Type B pancreatic cell (in vitro differentiated cells): ENCODE measurements at places on chromosomes 12 and 14.

- peaks cover 16% of the 10 kb centered on the region for H3K36me3 ChIP-seq
- H3K27me3 ChIP-seq: no peaks in the 10 kb centered on the region
- H3K4me3 ChIP-seq: no peak overlapping the region
- no peak for DNase-seq
Measured at GRCh38 chr14:77883847-77884238, 83.9 kb downstream of the ADCK1 start.

DNA sequence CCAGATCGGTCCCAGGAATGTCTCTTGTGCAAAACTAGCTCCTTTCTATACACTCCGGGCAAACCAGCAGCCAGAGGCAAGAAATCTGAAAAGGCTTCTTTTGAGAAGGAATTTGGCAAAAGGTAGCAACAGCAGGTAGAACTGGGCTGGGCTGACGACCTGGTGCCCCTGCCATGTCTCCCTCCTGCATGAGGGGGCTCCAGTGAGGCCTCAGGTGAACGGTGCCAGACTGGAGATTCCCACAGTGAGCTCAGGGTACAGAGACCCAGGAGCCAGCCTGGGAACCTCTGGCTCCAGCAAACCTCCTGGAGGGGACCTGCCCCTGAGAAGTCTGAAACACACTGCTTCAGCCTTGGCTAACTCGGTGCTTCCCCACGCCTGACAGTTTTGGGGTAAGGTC lies 10.8 kb downstream of the ITPK1 start:
- no peak for DNase-seq
- no peak overlapping the region for H3K4me3 ChIP-seq
- no peaks in the 10 kb centered on the region for H3K27me3 ChIP-seq

DNA sequence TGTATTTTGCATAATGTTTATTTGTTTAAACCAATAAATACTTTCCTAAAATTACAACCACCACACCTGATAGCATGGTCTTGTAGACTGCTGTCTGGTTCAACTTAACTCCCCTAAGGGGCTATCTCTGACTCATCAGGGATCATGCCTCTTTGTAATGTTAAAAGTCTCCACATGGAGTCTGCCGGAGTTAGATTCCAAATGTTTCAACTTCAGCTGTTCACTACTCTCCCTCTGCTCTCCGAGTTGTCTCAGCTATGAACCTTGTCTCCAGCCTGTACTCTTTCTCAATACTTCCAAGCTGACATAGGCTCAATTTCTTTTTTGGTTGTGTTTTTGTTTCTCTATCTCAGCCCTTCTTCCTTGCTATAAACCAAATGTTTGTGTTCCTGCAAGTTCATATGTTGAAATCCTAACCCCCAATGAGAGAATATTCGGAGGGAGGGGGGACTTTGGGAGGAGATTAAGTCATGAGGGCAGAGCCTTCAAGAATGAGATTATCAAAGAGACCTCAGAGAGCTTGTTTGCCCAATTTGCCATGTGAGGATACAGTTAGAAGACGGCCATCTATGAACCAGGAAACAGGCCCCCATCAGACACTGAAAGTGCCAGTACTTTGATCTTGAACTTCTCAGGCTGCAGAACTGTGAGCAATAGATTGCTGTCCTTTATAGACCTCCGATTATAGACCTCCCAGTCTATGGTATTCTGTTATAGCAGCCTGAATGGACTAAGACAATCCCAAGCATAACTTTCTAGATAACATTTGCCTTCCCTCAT lies 858.2 kb downstream of the VRK1 start:
- H3K4me1 ChIP-seq: peaks cover 16% of the 10 kb centered on the region
- no peak for DNase-seq
- no peak overlapping the region for H3K4me3 ChIP-seq
- H3K27me3 ChIP-seq: peaks cover 5% of the 10 kb centered on the region

DNA sequence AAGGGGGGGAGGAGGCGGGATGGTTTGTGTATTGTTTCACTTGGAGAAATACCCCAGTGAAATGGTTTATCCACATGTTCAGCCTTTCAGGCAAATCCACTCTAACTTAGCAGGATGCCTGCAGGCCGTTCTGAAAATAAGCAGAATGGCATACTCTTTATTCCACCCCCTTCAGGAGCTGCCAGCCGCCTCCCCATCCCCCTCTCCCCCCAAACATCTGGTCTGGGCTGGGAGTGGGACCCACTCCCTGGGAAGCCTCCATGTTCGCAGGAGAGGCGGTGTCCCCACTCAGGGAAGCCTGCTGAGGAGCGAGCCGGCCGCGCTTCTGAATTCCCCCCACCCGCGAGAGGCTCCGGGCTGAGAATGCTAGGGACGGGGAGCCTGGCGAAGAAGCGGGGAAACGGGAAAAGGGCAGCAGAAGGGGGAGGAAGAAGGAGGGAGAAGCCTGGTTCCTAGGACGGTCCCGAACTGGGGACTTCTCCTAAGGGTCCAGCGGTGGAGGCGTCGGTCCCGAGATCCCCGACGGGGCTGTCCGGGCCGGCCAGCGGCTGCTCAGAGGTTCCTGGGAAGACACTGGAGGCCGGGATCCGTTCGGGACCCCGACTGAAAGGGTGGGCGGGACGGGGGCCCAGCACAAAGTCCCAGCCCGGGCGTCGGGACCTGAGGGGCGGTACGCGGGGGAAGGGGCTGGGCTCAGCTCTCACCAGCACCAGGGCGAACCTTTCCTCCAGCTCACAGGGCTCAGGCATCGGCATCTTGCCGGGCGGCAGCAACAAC lies 666 bp downstream of the FMNL3 start:
- H3K4me1 ChIP-seq: peaks cover 33% of the 10 kb centered on the region
- H3K4me3 ChIP-seq: peak overlapping the region; percentile 86
- H3K27me3 ChIP-seq: peaks cover 55% of the 10 kb centered on the region

- H3K4me3 ChIP-seq: no peak overlapping the region
- H3K4me1 ChIP-seq: peaks cover 33% of the 10 kb centered on the region
- no peak for DNase-seq
- peak overlapping the region; percentile 82 for H3K27ac ChIP-seq
- peaks cover 42% of the 10 kb centered on the region for H3K36me3 ChIP-seq
- H3K27me3 ChIP-seq: no peaks in the 10 kb centered on the region
Measured at GRCh38 chr14:69077841-69078240, 75.1 kb downstream of the DCAF5 start.

GRCh38 chr14:61148742-61149350 lies 132.3 kb downstream of the TMEM30B start:
- H3K4me3 ChIP-seq: no peak overlapping the region
- no peaks in the 10 kb centered on the region for H3K27me3 ChIP-seq
- peaks cover 69% of the 10 kb centered on the region for H3K4me1 ChIP-seq
- peaks cover 5% of the 10 kb centered on the region for H3K36me3 ChIP-seq
- no peak for DNase-seq
- H3K27ac ChIP-seq: no peak overlapping the region

- H3K27me3 ChIP-seq: peaks cover 6% of the 10 kb centered on the region
- H3K4me1 ChIP-seq: peaks cover 18% of the 10 kb centered on the region
- peak overlapping the region; percentile 59 for H3K27ac ChIP-seq
- H3K36me3 ChIP-seq: no peaks in the 10 kb centered on the region
- peak; percentile 73 for DNase-seq
Measured at GRCh38 chr12:95336387-95337067, 118.9 kb downstream of the VEZT start.

DNA sequence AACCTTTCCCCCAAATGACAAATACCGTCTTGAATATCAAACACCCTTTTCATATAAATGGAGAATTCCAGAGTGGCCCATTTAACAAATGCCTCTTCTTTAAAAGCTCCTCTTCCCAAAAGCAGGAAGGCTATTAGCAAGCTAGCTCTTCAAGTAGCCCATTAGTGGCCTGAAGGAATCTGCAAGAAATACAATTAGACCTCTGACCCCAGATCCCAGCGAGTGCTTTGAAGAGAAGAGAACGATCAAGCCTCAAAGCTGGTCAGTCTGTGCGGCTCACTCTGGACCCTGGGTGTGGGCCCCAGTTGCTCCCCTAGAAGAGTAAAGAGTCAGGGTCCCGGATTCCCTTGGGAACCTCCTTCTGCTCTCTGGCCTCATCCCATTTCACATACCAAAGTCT lies 325.6 kb downstream of the NUAK1 start:
- peaks cover 9% of the 10 kb centered on the region for H3K4me1 ChIP-seq
- no peak overlapping the region for H3K27ac ChIP-seq
- no peak for DNase-seq

DNA sequence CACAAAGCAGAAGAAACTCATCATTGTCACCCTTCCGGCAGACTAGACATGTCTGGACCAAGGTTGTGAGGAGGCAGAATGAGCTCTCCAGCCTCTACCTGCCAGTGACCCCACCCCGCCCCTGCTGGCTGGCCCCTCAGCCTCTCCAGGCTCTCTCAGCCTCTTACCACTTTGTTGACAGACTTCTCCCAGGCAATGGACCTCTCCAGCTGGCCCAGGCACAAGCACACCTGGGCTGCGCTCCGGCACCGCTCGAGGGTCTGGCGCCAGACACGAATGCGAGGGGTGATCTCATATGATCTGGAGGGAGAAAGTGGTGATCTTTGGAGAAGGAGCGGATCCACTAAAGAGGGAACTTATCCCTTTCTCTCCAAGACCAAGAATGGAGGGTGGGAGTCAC lies 30.3 kb downstream of the BAZ2A start:
- no peak for DNase-seq
- no peak overlapping the region for H3K27ac ChIP-seq
- H3K4me1 ChIP-seq: no peaks in the 10 kb centered on the region
- H3K4me3 ChIP-seq: no peak overlapping the region

GRCh38 chr14:88929656-88930436 lies 105.4 kb downstream of the TTC8 start:
- no peak for DNase-seq
- no peak overlapping the region for H3K27ac ChIP-seq
- H3K4me1 ChIP-seq: peaks cover 6% of the 10 kb centered on the region
- no peak overlapping the region for H3K4me3 ChIP-seq
- H3K27me3 ChIP-seq: peaks cover 3% of the 10 kb centered on the region

DNA sequence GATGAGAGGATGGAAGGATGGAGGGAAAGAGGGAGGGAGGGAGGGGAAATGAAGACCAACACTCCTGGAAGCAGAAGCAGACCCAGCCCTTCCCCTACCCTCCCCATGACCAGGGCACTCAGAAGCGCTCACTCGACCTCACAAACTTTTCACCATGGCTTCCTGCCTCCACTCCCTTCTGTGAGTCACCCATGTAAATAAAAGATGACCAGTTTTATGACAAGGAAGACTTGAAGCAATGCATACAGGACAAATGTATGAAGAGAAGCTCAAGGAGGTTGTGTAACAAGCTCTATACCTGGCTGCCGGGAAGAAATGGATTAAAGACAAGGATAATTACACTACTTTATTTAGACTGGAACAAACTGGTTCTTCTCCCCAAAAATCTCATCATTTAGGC lies 63.8 kb downstream of the CDC42BPB start:
- H3K4me1 ChIP-seq: peaks cover 9% of the 10 kb centered on the region
- H3K36me3 ChIP-seq: peaks cover 47% of the 10 kb centered on the region
- no peaks in the 10 kb centered on the region for H3K27me3 ChIP-seq
- peak overlapping the region; percentile 42 for H3K4me3 ChIP-seq
- DNase-seq: no peak

- H3K4me1 ChIP-seq: no peaks in the 10 kb centered on the region
- no peaks in the 10 kb centered on the region for H3K27me3 ChIP-seq
- no peak overlapping the region for H3K27ac ChIP-seq
- H3K36me3 ChIP-seq: peaks cover 3% of the 10 kb centered on the region
- H3K4me3 ChIP-seq: no peak overlapping the region
Measured at GRCh38 chr14:80792771-80793170, 148.8 kb downstream of the CEP128 start.

- no peak for DNase-seq
- no peak overlapping the region for H3K27ac ChIP-seq
- H3K27me3 ChIP-seq: peaks cover 84% of the 10 kb centered on the region
- H3K4me3 ChIP-seq: peak overlapping the region; percentile 67
- H3K4me1 ChIP-seq: peaks cover 18% of the 10 kb centered on the region
Measured at GRCh38 chr12:16608946-16609539, 3.1 kb upstream of the LMO3 start.

DNA sequence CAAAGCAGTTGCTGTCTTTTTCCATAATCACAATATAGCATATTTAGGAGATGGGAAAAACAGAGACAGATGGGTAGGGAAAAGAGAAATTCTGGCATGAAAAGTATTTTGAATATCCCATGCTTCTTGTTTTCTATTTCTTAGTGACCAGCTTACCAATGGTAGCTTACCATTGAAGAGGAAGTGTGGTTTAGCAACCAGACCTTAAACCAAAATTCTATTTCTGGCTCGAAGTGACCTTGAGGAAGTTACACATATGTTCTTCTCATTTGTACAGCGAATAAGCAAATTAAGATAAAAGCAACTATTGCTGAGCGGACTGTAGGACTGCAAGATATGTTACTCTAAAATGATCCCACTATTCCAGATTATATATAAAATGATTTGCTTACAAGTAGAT lies 82.9 kb downstream of the FGD4 start:
- H3K27me3 ChIP-seq: no peaks in the 10 kb centered on the region
- H3K4me1 ChIP-seq: peaks cover 6% of the 10 kb centered on the region
- no peak for DNase-seq
- H3K36me3 ChIP-seq: peaks cover 9% of the 10 kb centered on the region
- H3K4me3 ChIP-seq: no peak overlapping the region

DNA sequence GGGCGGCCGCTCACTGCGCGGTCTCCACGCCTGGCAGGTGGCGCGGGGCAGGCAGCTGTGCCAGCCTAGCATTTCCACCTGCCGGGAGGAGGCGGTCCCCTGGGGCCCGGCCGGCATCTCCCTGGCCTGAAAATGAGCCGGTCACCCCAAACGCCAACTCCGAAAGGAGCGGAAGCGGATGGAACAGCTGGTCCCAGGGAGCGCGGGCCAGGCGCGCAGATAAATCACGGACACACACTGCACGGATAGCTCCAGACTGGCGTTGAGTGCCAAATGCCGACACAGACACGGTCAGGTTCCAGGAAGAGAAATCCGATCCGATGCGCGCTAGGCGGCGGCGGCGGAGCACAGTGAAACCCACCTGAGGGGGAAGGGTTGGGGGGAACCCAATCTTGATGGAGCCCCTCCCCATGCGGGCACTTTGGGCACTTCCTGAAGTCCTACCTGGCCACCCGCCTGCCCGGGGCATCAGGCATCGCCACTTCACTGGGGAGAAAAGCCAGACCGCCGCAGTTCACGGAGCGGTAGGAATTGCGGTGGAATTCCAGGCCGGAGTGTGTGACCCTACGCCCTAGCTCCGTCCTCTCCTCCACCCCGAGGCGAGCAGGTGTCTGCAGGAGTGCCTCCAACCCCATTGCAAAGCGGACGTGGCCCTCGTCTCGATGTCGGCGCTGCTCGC lies 624 bp upstream of the PLEKHD1 start:
- H3K4me3 ChIP-seq: peak overlapping the region; percentile 85
- no peak for DNase-seq
- H3K4me1 ChIP-seq: peaks cover 8% of the 10 kb centered on the region
- H3K27me3 ChIP-seq: peaks cover 83% of the 10 kb centered on the region
- no peaks in the 10 kb centered on the region for H3K36me3 ChIP-seq

DNA sequence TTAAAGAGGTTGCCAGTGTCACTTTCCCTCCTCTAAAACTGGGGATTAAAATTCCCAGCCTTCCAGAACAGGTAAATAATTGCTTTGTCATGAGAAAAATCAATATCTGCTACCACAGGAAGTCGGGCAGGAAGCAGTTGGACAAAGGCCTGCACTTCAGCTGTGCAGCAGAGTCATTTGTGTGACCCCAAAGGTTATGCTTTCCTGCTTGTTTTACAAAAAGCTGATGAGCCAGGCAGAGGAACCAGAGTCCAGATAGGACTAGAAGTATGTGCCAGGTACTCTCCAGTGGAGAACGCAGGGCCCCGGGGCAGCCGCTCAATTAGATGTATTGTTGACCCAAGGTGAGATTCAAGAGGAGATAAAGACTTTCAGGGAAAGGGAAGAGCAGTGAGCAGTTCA lies 117.1 kb upstream of the FRMD6 start:
- H3K4me1 ChIP-seq: peaks cover 12% of the 10 kb centered on the region
- no peaks in the 10 kb centered on the region for H3K36me3 ChIP-seq
- H3K27me3 ChIP-seq: no peaks in the 10 kb centered on the region
- no peak overlapping the region for H3K4me3 ChIP-seq
- peak overlapping the region; percentile 39 for H3K27ac ChIP-seq
- DNase-seq: no peak

GRCh38 chr14:93207468-93208308 lies 632 bp downstream of the UBR7 start:
- peak overlapping the region; percentile 70 for H3K27ac ChIP-seq
- no peaks in the 10 kb centered on the region for H3K36me3 ChIP-seq
- peak overlapping the region; percentile 90 for H3K4me3 ChIP-seq
- H3K27me3 ChIP-seq: no peaks in the 10 kb centered on the region
